Activated naive CD4-positive, alpha-beta T cell (primary cell): ENCODE measurements at places on chromosomes 3 and 15.

- DNase-seq, result no peak
Measured at GRCh38 chr3:55605443-55606236, 118.5 kb upstream of the WNT5A start.

GRCh38 chr15:63939531-63940130, 105.9 kb upstream of the HERC1 start:
- no peak for DNase-seq

DNA sequence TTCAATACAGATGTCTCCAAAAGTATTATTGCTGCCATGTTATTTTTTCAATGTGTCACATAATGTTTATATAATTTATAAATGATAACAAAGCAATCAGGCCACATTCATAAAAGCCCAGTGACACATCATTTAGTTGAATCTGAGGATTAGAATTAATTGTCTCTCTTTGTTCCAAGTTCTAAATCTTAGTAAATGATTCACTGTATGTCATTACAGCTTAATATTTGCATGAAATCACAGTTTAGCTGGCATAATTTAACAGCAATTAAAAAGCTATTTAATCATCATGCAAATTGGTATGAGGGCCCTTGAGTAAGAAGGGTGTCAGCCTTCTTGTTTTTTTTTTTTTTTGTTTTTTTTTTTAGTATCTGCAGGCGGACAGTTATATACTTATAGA, 427.0 kb downstream of the EPHA6 start:
- no peak for DNase-seq

DNA sequence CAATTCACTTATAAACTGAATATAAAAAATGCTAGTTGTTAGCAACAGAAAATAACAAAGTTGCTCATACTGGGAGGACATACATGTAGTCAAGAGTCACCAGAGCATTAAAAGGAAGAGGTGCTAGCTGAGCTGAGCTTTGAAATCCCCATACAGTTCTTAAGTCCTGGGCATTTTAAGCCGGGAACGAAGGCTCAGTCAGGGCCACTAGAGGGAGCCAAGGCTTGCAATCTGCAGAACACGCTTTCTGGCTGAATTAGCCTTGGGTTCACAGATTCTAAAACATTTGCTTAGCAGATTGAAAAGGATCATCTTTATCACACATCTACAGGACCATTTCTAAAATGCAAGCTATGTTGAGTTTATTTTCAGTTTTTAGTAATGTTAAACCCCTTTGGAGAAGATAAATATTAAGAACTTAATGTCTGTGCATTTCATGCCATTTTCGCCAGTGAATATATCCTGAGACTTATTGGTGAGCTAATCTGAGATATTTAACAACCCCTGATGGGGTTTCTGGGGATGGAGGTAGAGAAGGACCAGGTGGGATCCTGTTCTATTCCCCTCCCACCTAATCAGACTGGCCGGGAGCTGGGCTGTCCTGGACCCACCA, 26.3 kb upstream of the MNS1 start:
- peak; percentile 28 for DNase-seq

DNA sequence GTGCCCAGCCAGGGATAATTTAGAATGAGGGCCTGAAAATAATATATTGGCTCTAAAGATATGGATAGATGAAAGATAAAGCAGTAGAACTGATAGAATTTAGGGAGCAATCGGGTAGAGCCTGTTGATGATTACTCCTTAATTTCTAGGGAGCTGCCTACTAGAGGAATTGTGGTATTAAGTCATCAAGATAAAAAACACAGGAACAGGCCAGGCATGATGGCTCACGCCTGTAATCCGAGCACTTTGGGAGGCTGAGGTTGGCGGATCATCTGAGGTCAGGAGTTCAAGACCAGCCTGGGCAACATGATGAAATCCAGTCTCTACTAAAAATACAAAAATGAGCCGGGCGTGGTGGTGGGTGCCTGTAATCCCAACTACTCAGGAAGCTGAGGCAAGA, 130.4 kb downstream of the PCCB start:
- DNase-seq, result no peak

GRCh38 chr3:69433969-69434325, 48.1 kb upstream of the FRMD4B start:
- DNase-seq, result no peak

- no peak for DNase-seq
Measured at GRCh38 chr15:100247228-100248225, 94.2 kb downstream of the ADAMTS17 start.

DNA sequence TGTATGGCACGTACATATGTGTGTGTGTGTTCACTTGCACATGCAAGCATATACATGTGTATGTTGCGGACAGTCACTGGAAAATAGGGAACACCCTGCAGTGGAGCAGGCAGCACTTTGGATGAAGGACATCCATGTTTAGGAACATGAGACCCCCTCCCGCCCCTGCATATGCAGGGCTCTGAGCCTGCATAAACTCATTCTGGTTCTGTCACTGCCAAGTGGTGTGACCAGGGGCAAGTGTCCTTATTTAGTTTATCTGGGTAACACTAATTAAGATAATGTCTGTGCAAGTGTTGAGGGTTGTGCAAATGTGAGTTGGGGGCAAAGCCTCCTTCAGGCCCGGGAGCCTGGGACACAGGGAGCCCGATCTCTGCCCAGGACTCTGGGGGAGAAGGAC, 105.7 kb downstream of the CORO2B start:
- no peak for DNase-seq

DNA sequence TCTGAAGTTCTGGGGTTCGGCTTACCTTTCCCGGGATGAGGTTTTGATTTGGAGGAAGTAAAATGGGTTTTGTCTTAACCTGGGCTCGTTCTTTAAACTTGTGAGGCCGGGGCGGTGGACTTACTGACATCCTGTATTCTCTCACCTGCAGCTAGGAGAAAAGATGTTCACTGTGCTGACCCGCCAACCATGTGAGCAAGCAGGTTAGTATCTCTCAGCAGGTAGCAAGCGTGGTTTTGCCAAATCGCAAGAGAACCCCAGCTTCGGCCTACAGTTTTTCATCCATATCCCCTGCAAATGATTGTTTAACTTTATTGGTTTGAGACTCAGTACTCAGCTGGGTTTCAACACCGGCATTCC, 891 bp downstream of the ENTPD3 start:
- DNase-seq, result no peak

GRCh38 chr3:126851934-126852333, 131.0 kb upstream of the PLXNA1 start:
- no peak for DNase-seq

GRCh38 chr3:10188804-10189556, 24.3 kb downstream of the IRAK2 start:
- DNase-seq, result no peak

DNA sequence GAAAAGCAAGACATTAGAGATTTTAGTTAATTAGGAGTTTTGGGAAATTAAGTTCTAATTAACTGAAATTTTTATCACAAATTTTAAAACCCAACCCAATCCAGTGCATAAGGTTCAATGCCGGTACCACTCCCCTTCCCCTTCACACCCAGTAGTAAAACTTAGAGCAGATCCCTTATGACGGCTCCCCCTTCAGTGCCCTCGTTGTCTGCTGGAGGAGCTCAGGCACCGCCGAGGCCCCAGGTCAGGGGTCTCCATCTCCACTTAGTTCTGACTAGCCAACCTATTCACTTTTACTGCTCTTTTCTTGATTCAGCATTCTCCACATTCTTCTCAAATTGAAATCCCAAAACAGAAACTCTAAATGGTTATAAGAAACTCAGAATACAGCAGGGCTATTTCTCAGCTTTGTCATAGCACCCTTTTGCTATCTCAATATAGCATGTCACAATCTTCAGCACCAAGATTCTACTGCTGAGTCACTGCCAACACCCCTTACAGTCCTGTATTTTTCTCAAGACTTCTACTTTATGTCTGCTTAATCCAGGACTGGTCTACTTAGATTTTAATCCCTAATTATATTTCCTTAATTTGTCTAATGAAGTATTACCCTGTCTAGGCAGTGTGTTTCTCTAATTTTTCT, 39.8 kb downstream of the TUBGCP4 start:
- DNase-seq, result no peak

DNA sequence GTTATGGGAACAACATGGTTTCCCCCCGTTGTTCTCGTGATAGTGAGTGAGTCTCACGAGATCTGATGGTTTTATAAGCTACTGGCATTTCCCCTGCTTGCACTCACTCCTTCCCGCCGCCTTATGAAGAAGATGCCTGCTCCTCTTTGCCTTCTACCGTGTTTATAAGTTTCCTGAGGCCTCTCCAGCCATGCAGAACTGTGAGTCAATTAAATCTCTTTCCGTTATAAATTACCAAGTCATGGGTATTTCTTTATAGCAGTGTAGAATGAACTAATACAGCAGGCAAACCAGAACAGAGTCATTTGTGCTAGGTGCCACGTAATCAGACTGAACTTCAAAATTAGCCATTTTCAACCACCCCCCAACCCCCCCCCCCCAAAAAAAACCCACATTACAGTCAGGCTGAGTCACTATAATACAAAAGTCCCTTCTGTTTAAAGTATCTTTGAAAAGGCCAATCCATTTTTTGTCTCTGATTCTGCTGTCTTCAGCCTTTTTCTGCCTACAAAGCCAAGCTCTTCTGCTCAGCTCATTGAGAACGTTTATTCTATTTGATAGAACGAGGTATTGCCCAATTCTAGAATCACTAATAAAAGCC, 4.1 kb downstream of the OR4F6 start:
- DNase-seq, result no peak

GRCh38 chr3:56131974-56132590, 336.2 kb downstream of the ERC2 start:
- no peak for DNase-seq

DNA sequence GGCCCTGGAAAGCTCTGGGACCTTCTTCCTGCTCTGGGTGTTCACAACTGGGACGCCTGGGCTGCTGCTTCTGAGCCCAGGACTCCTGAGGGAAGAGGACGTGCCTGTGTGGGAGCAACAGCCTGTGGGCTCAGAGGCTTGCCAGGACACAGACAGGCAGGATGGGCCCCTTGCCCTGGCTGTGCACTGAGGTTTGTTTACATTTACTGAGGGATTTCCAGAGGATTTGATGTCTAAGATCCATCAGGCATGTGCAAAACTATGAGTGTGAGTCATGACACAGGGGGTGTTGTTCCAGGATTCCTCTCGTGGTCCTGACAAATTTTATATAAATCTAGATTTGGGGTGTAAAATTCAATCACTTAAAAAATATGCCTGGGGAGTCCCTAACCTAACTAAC, 10.6 kb downstream of the CCR9 start:
- DNase-seq, result no peak

DNA sequence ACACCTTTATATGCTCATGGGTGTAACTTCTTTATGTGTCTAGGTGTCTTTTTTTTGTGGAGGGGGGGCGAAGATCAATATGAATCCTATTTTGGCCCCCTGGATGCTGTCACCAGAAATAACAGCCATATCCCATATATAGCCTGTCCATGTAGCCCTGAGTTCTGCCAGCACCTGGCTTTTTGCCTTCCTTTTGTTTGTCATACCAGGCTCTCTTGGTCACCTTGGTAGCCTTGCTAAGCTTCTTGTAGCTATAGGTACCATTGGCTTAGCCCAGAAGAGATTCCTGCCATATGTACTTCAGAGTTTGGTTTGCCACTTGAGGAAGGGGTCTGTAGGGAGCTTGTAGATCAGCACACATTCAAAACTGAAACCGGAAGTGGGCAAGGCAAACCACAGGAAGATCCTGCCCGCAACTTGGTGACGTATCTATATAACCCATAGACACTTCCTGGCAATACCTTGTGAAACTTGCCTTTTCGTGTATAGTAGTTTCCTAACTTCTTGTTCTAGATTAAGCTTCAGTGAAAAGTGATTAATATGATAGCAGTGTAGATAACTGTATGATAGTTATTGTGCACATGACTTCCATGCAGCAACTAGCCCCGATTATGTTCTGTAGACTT, 11.9 kb downstream of the RASA2 start:
- peak; percentile 56 for DNase-seq

DNA sequence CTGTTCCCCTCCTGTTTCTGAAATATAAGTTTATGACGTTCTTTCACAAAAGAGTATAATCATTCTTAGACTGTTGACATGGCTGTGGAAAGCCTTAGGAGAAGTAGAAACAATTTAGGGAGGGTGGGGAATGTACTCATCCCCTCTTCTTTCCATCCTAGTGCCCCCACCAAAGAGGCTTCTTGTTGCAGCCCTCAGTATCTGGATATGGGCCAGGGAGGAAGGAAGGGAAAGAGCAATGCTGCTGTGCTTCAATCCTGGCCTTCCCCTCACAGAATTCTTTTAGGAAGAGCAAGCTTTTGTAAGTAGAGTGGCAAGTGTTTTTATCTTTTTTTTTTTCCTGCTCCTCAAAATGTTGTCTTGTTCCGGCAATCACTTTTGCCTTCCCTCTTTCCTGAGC, 1.7 kb downstream of the INAFM2 start:
- DNase-seq, result no peak

DNA sequence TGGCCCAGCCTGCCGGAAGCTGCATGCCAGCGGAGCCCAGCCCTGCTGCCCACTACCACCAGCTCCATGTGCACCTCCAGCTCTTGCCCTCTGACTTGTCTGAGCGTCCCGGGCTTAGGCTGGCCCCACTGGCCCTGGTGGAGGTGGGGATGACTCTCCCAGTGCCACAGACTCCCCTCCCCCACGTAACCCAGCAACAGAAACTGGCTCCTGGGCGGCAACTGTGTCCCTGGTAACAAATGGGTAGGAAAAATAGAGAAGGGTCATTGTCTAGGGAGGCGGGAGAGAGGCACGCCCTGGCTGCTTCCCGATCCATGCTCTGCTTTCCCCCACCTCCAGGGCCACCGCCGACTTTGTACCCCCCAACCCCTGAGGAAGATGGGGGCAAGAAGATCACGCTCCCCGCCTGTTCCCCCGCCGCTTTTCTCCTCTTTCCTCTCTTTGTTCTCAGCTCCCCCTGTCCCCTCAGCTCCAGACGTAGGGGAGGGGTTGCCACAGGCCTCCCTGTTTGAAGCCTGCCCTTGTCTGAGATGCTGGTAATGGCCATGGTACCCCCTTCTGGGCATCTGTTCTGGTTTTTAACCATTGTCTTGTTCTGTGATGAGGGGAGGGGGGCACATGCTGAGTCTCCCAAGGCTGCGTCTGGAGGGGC, 10.8 kb upstream of the SEMA3B start:
- no peak for DNase-seq
